CD4-positive, alpha-beta T cell treated with Interleukin-10 for 1 hour (primary cell): ENCODE measurements at places on chromosomes 5 and 9.

DNA sequence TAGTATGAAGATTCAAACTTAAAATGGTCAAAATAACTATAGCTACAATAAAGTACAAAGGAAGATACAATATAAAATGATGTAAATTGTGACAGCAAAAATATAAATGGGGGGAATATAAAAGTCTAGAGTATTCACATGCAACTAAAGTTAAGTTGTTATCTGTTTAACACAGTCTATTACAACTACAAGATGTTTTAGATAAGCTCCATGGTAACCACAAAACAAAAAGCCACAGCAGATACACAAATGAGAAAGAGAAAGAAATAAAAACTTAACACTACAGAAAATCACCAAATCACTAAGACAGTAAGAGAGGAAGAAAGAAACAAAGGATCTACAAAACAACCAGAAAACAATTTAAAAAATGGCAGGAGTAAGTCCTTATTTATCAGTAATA, 17.0 kb upstream of the SH3TC2 start:
- DNase-seq = peak; percentile 21

- no peak for DNase-seq
These were observed 103.2 kb downstream of the RGS3 start for GRCh38 chr9:113566712-113567071.

DNA sequence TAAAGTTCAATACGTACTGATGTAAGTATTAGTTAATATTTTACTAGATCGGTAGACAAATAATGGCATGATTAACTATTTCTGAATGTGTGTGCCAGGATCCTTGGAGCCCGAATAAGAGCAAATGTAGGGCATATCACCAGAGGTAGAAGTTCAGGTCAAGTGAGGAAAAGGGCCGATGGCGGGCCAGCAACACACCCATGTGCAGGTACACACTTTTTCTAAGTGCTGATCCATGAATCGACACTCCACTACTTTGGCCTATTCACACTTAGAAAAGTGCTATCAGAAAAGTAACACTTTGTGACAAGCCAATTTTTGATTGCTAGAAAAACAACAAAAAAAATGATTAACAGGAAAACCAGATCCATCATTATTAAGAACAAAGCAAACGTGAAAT, 150.3 kb downstream of the AUH start:
- peak; percentile 32 for DNase-seq

- no peak for DNase-seq
These were observed 2.7 kb downstream of the NTMT1 start for GRCh38 chr9:129628709-129629108.

- no peak for DNase-seq
These were observed 7.5 kb downstream of the OR1K1 start for GRCh38 chr9:122807271-122807900.

DNA sequence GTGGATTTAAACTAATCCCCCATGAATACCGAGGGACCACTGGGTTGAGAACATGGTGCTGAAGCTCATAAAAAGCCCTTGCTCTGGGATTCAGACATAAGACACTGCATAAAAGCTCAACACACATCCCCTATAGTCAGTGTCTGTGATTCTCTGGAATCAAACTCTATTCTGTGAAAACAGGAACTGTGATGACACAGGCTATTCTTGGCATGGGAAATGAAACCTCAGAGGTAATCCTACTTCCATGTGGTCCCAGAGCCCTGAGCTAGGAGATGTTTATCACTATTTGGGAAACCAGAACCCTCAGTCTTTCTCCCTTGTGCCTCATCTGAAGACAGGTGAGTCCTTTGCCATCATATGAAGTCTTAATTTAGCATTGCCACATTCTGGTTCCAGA, 135.4 kb upstream of the PRSS3 start:
- DNase-seq = no peak

- no peak for DNase-seq
These were observed 242.0 kb upstream of the TRPM3 start for GRCh38 chr9:71363286-71363961.

GRCh38 chr5:88452820-88453219, 184.2 kb upstream of the TMEM161B start:
- no peak for DNase-seq

GRCh38 chr5:84242286-84242685, 142.4 kb downstream of the EDIL3 start:
- DNase-seq = no peak
